ENCODE measurements at places on chromosomes 5 and 9. TPM values are rescaled to one million over a fixed set of nuclear protein-coding genes. Genes with fewer than 3 reads are reported as not detected.

C5orf22 gene
- total RNA-seq: 54.0 TPM

HRH2 gene
- total RNA-seq: not detected

SPATA31C1 gene
- total RNA-seq: 0.10 TPM

SREK1 gene
- total RNA-seq: 67.5 TPM

C6 gene
- total RNA-seq: 0.48 TPM

IGIP gene
- total RNA-seq: 1.6 TPM

OR1J2 gene
- not detected for total RNA-seq

Measured in SJCRH30 (cell line).